Activated CD8-positive, alpha-beta memory T cell treated with anti-CD3 and anti-CD28 coated beads, Interleukin-2, amount 50 U/mL, for 48 hours (primary cell): ENCODE measurements at places on chromosomes 7 and 10.

DNA sequence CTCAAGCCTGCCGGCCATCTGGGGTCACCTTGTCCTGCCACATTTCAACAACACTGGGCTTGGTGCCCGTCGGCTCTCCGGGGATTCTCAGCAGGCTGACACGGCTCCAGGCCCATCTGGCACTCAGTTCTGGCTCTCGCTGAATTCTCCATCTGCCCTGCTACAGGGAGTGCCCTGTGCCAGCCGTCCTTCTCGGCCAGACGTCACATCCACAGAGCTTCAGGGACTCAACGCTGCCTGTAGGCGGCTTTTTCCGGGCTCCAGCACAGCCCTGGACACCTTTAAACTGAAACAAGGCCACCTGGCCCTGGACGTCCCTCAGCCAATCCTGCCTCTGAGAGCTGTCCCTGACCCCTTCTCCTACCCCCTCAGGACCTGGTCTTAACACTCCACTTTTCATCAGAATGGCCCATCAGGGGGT is 43.0 kb downstream of the TMEM130 start:
- no peak for DNase-seq

- peak; percentile 83 for DNase-seq
Observed at GRCh38 chr10:124539935-124540641, 78.5 kb downstream of the LHPP start.

- DNase-seq = no peak
Observed at GRCh38 chr10:31679936-31680335, 248.7 kb downstream of the ARHGAP12 start.

DNA sequence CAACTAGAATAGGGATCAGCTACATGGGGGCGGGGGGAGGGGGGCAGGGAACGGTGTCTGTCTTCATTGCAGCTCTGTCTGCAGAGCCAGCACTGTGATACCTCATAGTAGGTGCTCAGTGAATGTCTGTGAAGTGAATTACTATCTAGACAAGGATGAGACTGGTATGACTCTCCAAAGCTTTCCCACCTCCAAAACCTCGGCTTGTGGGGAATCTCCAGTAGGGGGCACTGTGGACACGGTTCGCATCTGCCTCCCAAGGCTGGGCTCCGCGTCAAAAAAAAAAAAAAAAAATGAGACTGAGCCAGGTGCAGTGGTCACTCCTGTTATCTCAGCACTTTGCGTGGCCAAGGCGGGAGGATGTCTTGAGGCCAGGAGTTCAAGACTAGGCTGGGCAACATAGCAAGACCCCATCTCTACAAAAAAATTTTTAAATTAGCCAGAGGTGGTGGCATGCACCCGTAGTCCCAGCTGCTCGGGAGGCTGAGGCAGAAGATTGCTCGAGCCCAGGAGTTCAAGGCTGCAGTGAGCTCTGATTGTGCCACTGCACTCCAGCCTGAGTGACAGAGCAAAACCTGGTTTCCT is 9.6 kb downstream of the TRIM56 start:
- DNase-seq = peak; percentile 68

DNA sequence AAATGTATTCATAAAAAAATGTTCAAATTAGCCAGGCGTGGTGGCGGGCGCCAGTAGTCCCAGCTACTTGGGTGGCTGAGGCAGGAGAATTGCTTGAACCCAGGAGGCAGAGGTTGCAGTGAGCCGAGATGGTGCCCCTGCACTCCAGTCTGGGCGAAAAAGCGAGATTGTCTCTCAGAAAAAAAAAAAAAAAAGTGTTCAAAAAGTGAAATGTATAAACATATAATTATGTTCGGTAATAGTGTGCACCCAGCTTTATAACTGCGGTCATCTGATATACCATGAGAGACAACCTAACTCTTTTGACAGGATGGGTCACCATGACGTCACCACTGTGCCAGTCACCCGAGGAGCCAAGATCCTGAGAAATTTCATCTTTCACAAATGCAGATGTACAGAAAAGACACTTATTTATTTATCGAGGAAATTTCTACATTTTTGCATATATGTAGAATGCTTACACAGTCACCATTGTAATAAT is 594 bp upstream of the RP9 start:
- no peak for DNase-seq

DNA sequence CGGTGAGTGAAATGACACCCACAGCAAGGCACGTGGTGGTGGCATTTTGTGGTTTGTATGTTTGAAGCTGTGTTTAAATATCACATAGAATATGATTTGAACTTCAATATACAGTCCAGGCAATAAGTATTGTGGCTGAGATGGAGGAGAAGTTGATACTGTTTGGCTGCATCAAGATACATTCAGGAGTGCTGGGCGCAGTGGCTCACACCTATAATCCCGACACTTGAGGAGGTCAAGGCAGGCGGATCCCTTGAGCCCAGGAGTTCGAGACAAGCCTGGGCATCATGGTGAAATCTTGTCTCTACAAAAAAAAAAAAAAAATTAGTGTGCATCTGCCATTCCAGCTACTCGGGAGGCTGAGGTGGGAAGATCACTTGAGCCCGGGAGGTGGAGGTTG is 35.2 kb upstream of the NUB1 start:
- DNase-seq = peak; percentile 10

GRCh38 chr7:98641646-98642500 is 24.8 kb downstream of the NPTX2 start:
- DNase-seq = no peak

- no peak for DNase-seq
Observed at GRCh38 chr7:13952921-13953320, 36.5 kb downstream of the ETV1 start.

GRCh38 chr10:15374566-15374965 is 3.5 kb upstream of the FAM171A1 start:
- no peak for DNase-seq

- no peak for DNase-seq
Observed at GRCh38 chr7:47576031-47576865, 5.7 kb downstream of the TNS3 start.

GRCh38 chr10:44761076-44761475 is 150.1 kb upstream of the TMEM72 start:
- DNase-seq = no peak

GRCh38 chr7:98681951-98682350 is 64.9 kb downstream of the NPTX2 start:
- DNase-seq = no peak

- DNase-seq = no peak
Observed at GRCh38 chr10:72132854-72133253, 44.5 kb upstream of the SPOCK2 start.

GRCh38 chr7:713488-714230 is 12.8 kb upstream of the DNAAF5 start:
- no peak for DNase-seq

DNA sequence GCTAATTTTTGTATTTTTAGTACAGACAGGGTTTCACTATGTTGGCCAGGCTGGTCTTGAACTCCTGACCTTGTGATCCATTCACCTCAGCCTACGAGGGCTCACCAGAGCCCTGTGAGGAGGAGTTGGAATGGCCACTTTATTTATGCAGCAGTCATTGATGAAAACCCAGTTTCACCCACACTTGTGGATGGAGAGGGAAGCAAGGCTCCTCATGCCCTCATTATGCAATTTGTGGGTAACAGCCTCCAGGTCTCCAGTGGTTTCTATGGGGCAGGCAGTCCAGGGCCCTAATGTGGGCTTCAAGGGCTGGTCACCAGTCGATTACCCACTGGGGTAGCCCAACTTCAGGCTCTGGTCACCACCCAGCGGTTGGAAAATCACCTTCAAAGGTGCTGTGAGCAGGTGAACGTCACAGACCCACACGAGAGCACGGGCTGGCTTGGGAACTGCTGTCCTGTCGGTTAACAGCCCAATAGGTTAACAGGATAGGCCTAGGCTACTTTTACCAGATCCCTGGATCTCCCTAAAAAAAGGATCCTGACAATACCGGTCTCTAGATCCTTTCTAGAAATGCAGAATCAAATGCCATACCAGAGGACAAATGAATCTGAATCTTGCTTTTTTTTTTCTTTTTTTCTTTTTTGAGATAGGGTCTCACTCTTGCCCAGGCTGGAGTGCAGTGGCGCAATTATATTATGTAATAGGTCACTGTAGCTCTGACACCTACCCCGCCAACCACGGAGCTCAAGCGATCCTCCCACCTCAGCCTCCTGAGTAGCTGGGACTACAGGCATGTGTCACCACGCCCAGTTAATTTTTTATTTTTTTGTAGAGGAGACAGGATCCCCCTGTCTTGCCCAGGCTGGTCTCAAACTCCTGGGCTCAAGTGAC is 97.8 kb downstream of the SLC37A3 start:
- DNase-seq = no peak

DNA sequence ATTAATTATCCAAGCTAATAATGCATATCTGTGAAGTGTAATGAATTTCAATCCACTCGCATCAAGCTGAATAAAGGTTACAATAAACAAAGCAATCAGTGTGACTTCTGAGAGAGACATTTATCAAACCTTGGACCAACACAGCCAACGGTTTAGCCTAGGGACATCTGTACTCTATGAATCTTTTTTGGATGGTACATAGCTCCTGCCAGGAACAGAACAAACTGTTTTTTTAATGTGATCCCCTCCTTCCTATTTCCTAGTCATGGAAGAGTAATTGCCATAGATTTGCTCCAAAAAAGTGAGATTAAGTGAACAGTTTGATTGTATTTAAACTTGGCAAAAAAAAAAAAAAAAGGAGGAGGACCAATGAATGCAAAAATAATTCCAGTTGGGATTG is 11.2 kb upstream of the NRCAM start:
- DNase-seq = no peak

DNA sequence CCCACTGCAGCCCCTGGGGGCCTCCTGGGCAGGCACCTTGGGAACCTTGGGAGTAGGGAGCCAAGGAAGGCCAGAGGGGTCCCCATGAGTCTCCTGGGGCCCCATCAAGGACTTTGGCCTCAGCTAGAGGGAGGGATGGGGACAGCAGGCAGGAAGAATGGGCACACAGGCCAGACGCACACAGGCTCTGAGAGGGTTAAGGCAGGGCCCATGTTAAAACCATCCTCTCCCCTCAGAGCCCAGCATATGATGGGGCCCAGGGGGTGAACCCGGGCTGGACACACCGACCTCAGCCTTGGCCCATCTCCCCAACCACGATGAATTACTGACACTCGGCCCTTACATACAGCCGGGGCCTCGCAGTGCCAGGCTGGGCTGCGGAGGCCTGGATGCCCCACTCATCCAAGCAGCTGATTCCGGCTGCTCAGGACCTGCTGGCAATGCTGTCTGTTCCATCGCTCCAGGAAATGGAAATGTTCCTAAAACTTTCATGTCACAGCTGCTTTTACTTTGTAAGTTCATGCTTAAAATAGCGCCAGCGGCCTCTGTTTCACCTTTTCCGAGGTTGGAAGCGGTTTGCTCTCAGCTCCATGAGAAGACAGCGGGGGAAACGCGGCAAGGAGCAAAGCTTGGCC is 17.3 kb upstream of the INPP5A start:
- DNase-seq = peak; percentile 45

- DNase-seq = no peak
Observed at GRCh38 chr7:42244828-42245227, 7.8 kb upstream of the GLI3 start.

GRCh38 chr7:144670218-144670617 is 165.6 kb downstream of the TPK1 start:
- no peak for DNase-seq

DNA sequence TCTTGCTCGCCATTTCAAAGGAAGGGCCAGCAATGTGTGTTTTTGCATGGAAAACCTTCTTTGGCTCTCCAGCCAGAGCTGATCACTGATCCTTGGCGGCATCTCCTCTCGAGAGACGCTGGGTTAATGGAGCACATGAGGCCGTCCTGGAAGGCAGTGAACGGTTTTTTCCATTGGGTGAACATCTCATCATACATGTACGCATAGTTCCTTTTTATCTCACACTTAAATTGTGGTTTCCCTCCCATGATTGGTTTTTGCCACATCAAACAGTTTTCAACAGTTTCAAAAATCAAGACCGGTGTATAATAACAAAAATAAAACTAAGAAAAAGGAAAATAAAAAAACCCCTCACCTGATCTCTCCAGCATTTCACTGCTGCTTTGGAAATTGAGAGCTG is 276.4 kb downstream of the TCF7L2 start:
- DNase-seq = no peak

GRCh38 chr10:28089467-28089866 is 90.6 kb upstream of the ODAD2 start:
- DNase-seq = no peak

DNA sequence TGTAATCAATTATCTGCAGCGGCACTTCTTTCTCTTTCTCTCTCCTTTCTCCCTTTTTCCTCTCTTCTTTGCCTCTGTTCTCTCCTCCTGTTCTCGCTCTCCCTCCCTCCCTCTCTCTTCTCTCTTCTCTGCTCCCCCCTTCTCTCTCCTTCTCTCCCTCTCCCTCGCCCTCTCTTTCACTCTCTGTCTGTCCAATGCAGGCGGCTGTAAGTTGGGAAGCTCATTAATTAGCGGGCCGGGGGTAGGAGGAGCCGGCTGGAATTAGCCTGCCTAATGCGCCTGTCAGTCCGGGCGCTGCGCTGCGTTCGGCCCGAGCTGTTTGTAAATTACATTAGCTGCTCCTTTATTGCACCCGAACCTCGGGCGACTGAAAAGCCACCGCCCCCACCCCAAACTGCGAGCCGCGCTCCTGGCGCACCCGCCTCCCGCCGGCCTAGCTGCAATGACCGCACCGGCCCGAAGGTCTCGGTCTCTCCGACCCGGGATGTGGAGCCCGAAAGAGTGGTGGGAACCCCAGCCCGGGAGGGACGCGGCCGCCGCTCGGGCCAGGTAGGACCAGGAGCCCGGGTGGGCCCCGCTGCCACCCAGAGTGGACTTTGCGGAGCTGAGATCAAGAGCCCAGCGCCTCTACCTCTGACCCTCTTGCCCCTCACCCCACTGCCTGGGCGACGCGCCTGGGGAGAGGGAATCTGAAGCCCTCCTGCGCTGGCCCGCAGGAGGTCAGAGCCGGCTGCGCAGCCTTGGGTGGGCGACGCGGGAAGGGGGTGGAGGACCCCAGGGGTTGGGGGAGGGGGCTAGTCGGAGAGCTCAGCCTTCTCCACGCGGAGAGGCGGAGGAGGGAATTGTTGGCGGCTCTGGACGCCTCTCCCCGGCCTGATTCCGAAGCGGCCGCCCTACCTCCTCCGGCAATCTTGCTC is at the start of gene LBX1:
Gene LBX1, minus strand, starts transcription at position 198 of the 917 bp plus-strand sequence. CDS start 648 bp downstream, outside the sequence.
- no peak for DNase-seq
